Thoracic aorta endothelial cell (primary cell): ENCODE measurements at places on chromosomes 6 and 20. TPM values are rescaled to one million over a fixed set of nuclear protein-coding genes. Genes with fewer than 3 reads are reported as not detected.

The CFAP61 gene
- not detected in 2 replicates for total RNA-seq

The SPAG4 gene
- total RNA-seq: 6.5 and 7.8 TPM in 2 replicates

The MEA1 gene
- 43.7 and 50.7 TPM in 2 replicates for total RNA-seq

The SYCP2L gene
- not detected in 2 replicates for total RNA-seq

The ZNF831 gene
- total RNA-seq: not detected in 2 replicates

The SIRT5 gene
- 7.3 and 7.5 TPM in 2 replicates for total RNA-seq

The RPS6KA2 gene
- 90.3 and 107 TPM in 2 replicates for total RNA-seq

The HLA-DRB5 gene
- total RNA-seq: not detected in 2 replicates

The PGC gene
- total RNA-seq: not detected in 2 replicates

The LIN28B gene
- total RNA-seq: not detected in 2 replicates

The LRRC1 gene
- total RNA-seq: 14.0 and 14.6 TPM in 2 replicates

The C6orf141 gene
- total RNA-seq: 7.8 and 8.3 TPM in 2 replicates

The ANGPT4 gene
- not detected in 2 replicates for total RNA-seq

The SMIM26 gene
- total RNA-seq: 61.2 and 77.2 TPM in 2 replicates

The SLC22A23 gene
- 5.8 and 5.9 TPM in 2 replicates for total RNA-seq

The OLIG3 gene
- total RNA-seq: not detected in 2 replicates

The EPHA7 gene
- total RNA-seq: 0.40 and 0.50 TPM in 2 replicates

The GPR63 gene
- under 0.01 and 0.36 TPM in 2 replicates for total RNA-seq

The PTK6 gene
- total RNA-seq: not detected in 2 replicates

The NKX2-2 gene
- not detected in 2 replicates for total RNA-seq

The EPPIN gene
- not detected in 2 replicates for total RNA-seq

The DYNLRB1 gene
- total RNA-seq: 61.6 and 74.7 TPM in 2 replicates

The MUCL3 gene
- total RNA-seq: not detected in 2 replicates

The LAMA5 gene
- total RNA-seq: 103 and 108 TPM in 2 replicates

The HLA-F gene
- total RNA-seq: 2.9 and 4.5 TPM in 2 replicates

The PRRT1 gene
- total RNA-seq: 0.14 TPM in 1 of 2 replicates, not detected in the other

The BPI gene
- not detected in 2 replicates for total RNA-seq

The PLN gene
- total RNA-seq: not detected in 2 replicates

The ELOVL4 gene
- 1.9 and 2.0 TPM in 2 replicates for total RNA-seq

The CALHM5 gene
- 7.7 and 9.3 TPM in 2 replicates for total RNA-seq

The DACT2 gene
- not detected in 2 replicates for total RNA-seq

The TCF19 gene
- total RNA-seq: 24.2 and 30.3 TPM in 2 replicates

The BNIP5 gene
- under 0.01 TPM in 1 of 2 replicates, not detected in the other for total RNA-seq

The MYO6 gene
- total RNA-seq: 54.6 and 55.5 TPM in 2 replicates

The MICB gene
- 22.5 and 33.1 TPM in 2 replicates for total RNA-seq

The MYH7B gene
- total RNA-seq: under 0.01 TPM in 1 of 2 replicates, not detected in the other

The GUCA1A gene
- total RNA-seq: not detected in 2 replicates

The OXT gene
- total RNA-seq: not detected in 2 replicates

The CALHM6 gene
- 0.13 and 0.50 TPM in 2 replicates for total RNA-seq

The HCRTR2 gene
- not detected in 2 replicates for total RNA-seq

The GNAS-AS1 gene
- total RNA-seq: 0.57 and 0.66 TPM in 2 replicates

The SLC32A1 gene
- total RNA-seq: not detected in 2 replicates

The CYP24A1 gene
- total RNA-seq: not detected in 2 replicates
